ENCODE measurements at places on chromosomes 6 and 20. TPM values are rescaled to one million over a fixed set of nuclear protein-coding genes. Genes with fewer than 3 reads are reported as not detected.

DNA sequence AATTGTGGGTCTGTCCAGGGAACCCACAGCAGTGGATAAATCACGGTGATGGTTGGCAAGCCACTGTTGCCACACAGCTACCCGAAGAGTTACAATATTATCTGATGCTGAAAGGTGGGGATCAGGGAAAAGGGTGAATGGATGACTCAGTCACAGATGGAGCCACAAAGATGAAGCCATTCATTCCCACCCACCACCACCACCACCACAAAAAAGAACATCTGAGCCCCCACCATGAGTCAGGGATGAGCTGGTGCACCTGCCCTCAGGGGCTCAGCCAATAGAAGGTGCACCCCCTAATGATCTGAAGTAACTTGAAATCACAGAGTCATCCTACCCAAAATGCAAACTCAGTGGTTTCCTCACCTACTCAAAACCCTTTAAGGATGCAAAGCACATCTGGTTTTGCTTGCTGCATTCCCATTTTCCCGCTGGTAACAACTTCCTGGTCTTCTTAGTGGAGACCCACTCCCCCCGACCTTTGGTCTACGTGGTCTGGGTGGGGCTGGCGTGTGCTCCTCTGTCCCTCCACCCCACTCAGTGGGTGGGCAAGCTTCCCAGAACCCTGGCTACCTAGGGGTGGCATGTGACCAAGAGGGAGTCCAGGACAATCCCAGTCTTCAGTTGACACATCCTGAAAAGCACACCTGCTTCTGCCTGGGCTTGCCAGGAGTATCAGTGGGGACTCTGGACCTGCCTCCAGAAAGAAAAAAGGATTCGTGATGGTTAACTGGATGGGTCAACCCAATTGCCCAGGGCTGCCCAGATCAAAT is 125.5 kb downstream of the ANKRD60 start:
- no peak for DNase-seq

RIPPLY2 gene
- not detected for polyA plus RNA-seq

GRCh38 chr6:88808381-88808780 is 155.0 kb downstream of the RNGTT start:
- DNase-seq: no peak

DNA sequence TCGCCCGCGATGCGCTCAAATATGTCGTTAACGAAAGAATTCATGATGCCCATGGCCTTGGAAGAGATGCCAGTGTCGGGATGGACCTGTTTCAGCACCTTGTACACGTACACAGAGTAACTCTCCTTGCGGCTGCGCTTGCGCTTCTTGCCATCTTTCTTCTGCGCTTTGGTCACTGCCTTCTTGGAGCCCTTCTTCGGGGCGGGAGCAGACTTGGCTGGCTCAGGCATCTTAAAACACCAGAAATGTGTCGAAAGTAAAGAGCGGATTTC is 36.4 kb downstream of the HFE start:
- DNase-seq: no peak

DNA sequence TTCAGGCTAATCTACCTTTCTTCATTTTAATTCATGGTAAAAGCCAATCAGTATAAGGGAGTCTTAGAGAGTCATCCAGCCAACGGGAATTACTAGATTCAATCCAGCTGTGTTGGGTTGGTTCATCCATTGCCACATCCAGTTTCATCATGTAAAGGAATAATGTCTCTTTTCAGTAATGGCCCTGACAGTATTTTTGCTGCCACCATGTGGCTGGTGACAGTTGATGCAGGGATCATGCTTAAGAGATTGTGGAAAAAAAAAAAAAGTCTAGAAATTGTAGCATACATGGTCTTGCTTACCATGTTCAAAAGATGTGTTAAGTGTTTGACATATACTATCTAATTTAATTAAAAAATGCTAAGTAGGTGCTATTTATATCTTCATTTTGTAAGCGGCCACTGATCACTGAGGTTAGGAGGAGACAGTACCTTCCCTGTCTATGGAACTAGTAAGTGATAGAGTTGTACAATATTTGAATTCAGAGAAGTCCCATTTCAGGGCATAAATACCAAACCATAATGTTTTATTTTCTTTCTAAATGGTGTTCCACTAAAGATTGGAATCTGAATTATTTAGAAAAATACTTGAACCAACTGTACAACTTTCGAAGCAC is 135.9 kb downstream of the KHDRBS2 start:
- DNase-seq: peak; percentile 23

DNA sequence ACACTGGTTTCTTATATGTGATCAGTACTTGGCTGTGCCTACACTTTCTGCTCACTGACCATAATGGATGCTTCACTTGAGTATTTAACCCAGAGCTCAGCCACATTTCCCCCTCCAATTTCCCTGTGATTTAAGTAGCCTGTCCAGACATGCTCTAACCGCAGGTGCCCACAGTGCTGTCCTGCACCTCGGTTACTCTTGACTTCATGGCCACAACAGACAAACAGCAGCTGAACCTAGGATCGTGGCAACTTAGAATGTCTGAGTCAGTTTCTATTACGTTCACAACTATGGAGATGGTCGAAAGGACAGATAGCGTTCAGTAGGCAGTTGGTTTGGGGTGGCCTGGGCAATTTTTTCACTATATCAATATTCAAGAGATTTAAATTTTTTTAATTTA is 306.9 kb upstream of the SGK1 start:
- DNase-seq: no peak

SLC22A7 gene
- 0.23 TPM for polyA plus RNA-seq

DNA sequence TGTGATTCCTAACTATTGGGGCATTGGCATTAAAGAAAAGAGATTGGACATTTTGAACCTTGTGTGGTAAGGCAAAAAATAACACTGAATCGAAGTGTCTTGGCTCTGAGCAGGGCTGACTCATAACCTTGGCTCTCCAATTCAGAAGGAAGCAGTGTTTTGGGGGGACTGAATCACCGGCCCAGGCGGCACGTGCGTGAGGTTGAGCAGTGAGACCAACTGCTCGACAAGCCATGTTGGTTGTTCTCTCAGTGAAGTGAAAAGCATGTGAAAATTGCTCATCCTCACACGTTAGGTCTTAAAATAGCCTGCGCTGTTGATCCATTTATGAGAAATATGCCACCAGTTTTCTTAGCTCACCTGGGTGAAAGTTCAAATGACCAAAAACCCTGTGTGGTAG is 137.8 kb upstream of the SPACA1 start:
- DNase-seq: no peak
